Thymus (tissue), 14 donors: ENCODE measurements at places on chromosomes 4 and X.

GRCh38 chrX:130560544-130560943, 158.8 kb downstream of the RBMX2 start:
- no peak for DNase-seq

- DNase-seq: no peak
Observed at GRCh38 chr4:12943069-12943468, 541.1 kb downstream of the RAB28 start.

DNA sequence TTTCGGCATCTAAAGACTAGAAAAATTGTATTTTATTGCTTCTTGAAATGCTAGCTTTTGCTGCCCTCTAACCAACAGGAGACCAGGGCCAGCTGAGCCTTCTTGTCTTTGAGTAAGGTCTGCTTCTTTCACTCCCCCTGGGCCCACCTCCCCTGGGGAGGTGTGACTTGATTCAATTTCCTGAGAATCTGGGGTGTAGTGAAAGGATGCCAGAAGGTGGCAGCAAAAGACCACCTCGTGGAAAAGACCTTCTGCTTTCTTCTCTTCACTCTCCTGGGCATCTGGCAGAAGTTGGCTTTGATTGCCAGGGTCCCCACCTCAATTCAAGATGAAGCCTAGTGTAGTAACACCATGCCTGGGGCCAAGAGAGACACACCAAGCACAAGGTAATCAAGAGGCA, 96.5 kb upstream of the MAOA start:
- DNase-seq: peak; percentile 53

DNA sequence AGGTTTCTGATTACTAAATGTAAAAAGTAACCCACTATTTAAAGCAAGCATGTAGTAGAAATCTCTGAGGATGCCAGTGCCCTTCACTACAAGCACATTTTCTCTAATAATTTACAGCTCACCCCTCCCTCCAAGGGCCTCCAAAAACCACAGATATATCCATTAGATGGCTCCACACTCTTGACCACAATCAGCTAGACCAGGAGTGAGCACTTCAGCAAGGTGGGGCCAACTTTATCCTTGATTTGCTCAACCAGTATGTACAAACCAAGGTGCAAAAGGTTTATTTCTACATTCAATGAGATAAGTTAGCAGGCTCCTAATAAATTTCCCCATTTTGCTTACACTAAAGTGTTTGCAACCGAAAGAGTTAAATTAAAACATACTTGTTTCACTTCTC, 35.8 kb downstream of the RFC1 start:
- no peak for DNase-seq

- no peak for DNase-seq
Observed at GRCh38 chr4:76003035-76003434, 4.3 kb downstream of the CXCL9 start.

DNA sequence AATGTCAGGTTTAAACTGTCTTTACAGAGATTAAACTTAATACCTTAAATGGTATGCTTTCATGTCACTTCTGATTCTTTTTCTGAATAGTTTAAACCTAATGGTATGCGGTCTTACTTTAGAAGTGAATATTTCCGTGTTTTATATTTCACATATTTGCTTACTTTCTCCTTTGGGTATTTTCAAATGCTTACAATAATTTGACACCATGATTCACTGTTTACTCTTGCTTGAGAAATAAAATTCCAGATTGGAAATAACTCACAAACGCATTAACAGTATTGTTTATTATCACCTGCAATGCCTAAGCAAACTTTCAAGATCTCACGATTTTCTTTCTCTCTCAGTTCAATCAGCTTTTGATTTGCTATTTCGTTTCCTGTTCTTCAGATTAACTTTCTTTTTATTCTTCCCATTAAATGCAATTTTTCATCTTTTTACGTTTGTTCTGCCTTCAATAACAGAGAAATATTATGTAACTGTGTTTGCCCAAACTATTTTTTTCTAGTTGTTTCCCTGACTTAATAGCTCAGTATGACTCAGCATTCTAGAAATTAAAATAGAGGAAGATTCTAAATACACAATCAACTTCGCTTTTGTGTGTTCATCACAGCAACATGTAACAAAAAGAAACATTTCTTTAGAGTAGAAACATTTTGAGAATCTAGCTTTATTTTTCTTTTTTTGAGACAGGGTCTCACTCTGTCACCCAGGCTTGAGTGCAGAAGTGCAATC, 955.5 kb upstream of the PRKX start:
- DNase-seq: no peak

GRCh38 chr4:163592212-163592611, 97.7 kb downstream of the TMA16 start:
- no peak for DNase-seq

GRCh38 chr4:149746276-149746675, 69.4 kb downstream of the IQCM start:
- DNase-seq: no peak

DNA sequence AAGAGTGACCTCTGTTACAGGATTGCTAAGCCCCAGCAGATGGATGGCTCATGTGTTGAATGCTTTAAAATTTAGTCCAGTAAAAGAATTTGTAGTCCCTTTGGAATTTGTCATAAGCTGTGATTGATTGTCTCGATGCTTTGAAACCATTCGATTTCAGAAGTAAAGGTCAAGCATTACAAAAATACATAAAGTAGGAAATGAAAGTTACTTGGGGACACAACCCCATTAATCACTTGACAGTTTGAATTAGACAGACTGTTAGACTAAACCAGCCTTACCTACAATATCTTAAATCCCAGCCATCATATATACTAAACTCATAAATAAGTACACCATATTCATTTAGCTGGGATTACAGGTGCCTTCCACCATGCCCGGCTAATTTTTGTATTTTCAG, 6.6 kb downstream of the REST start:
- no peak for DNase-seq
